GDM1 (cell line): ENCODE measurements at places on chromosomes 7 and 10.

DNA sequence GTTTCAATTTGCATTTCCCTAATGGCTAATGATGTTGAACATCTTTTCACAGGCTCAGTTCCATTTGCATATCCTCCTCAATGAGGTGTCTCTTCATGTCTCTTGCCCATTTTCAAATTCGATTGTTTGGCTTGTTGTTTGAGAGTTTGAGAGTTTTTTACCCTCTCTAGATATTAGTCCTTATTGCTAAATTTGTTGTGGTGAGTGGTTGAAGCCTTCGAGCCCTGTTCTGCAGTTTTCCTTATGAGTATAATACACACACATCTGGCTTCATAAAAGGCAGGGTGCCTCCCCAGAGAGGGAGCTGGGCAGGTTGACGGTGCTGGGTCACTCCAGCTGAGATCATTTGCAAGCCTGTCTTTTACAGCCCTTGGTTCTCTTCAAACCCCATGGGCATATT lies 65.1 kb downstream of the RGS10 start:
- DNase-seq, result no peak

- DNase-seq, result no peak
Observed at GRCh38 chr7:30437823-30438574, 40.6 kb downstream of the NOD1 start.

GRCh38 chr10:102782673-102783551 lies 39.2 kb downstream of the WBP1L start:
- no peak for DNase-seq

DNA sequence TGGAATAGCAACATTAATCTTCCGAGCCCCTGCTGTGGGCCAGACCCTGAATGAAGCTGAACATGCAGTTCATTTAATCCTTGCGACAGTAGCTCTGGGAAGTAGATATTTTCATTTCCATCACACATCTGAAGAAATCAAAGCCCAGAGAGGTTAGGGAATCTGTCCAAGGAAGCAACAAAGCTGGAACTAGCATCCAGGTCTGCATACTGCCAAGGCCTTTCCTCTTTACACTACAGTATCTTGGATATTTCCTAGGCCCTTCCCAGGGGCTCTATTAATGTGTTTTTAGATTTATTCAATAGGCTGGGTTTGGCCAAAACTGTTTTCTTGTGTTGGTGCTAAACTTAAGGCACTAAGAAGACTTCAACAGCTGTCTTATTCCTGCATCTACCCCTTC lies 48.1 kb downstream of the FAM13C start:
- no peak for DNase-seq

DNA sequence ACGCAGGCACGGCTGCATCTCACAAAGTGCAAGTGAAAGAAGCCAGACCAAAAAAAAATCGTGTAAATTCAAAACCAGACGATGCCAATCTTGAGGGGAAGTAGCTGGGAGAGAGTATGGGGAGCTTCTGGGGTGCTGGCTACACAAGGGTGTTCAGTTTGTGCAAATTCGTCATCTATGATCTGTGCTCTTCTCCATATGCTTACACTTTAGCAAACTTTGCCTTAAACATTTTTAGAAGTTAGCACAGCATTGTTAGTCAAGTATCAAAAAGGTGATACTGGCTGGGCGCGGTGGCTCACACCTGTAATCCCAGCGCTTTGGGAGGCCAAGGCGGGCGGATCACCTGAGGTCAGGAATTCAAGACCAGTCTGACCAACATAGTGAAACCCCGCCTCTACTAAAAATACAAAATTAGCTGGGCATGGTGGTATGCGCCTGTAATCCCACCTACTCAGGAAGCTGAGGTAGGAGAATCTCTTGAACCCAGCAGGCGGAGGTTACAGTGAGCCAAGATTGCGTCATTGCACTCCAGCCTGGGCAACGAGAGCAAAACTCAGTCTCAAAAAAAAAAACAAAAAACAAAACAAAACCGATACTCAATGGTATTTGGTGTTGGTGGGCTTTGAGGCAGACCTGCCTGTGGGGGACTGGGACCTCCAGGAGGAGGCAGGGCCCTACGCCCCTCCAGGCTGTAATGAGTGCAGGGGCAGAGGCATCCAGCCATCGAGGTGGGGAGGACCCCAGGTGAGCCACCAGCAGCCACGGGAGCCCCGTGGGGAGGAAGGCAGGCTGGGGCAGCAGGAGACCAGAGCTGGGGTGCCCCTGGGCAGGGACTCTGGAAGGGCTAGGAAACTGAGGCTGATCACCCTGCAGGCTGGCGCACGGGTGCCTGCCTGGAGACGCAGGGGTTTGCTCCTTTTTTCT lies 150.0 kb downstream of the PRKAG2 start:
- no peak for DNase-seq

GRCh38 chr10:92714152-92714845 lies 24.5 kb downstream of the HHEX start:
- no peak for DNase-seq

- no peak for DNase-seq
Observed at GRCh38 chr7:70544016-70544415, 587.9 kb upstream of the GALNT17 start.

DNA sequence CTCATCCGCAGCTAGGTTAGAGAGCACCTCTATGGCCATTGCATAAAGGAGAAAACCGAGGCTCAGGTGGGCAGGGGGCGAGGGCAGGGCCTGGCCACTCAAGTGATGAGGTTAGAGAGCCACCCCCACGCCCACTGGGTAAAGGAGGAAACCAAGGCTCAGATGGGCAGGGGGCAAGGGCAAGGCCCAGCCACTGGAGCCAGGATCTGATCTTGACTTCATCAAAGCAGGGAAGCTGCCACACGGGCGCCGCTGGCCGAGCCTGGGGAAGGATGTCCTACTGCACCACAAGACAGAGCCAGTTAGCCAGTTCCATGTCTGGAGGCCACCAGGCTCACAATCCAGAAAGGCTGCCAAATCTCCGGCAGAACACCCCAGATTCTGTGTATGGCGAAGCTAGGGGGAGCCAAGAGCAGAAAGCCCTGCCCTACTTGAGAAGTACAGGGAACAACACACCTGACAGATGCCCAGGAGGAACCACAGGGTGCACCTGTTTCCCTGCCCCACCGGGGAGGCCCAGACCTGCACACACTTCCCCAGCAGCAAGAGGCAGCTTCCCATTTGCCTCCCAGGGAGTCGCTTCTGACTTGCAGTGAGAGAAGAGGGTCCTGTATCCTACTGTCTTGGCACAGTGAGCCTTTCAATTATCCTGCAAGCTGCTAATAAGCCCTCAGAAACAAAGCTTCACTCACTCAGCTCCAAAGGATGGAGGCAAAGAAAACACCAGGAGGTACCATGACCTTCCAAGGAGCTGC lies 101.9 kb downstream of the TNS3 start:
- DNase-seq, result no peak

DNA sequence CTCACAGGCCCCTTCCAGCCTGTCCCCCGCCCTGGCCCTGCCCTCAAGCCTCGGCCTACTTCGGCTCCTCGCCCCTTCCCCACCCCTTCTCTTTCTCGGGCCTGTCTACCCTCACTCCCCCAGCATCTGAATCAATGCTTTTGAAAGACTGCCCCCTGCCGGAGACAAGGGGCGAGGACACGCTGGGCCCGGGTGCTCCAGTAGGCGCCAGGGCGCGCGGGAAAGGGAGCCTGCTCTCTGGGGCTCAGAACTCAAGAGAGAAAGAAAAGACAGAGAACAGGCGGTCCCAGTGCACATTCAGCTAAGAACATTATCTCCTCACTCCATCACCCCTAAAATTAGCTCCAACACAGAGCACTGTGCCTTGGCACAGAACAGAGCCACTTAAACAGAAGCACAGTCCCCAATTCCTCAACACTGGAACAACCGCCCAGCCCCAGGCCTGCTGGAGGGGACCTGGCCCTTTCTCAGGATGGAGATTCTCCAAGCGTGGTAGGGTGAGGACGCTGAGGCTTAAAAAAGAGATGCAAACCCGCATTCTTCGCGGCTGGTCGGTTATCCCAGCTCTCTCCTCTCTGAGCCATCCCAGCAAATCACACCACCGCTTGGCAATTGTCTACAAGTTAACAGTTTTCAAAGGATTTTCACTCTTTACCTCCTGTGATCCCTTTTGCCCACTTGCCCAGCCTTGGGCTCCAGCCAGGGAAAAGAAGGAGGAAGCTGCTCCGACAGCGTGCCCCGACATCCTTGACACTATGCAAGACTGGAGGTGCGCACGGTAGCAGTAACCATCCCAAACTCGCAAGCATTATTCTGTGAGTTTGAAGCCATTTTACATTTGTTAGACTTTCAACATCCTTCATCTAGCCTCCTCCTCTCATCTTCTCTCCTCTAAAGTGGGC lies 2.1 kb downstream of the GIGYF1 start:
- DNase-seq, result peak; percentile 56

DNA sequence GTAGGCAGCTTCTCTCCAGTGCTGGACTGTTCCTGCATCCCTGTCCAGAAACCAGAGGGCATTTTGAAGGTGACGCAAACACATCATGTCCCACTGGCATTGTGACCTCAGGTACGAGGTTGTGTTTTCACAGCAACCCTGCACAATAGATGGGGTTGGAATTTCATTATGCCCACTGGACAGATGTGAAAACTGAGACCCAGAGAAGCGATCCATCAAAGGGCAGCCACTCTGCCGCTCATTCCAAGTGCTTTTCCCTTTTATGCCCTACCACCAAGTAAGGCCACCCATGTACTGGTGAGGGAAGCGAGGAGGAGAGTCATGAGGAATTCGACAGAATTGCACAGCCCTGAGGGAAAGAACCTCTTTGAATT lies 63.3 kb downstream of the CALML3 start:
- no peak for DNase-seq

GRCh38 chr7:30352169-30352568 lies 67.8 kb downstream of the ZNRF2 start:
- no peak for DNase-seq

DNA sequence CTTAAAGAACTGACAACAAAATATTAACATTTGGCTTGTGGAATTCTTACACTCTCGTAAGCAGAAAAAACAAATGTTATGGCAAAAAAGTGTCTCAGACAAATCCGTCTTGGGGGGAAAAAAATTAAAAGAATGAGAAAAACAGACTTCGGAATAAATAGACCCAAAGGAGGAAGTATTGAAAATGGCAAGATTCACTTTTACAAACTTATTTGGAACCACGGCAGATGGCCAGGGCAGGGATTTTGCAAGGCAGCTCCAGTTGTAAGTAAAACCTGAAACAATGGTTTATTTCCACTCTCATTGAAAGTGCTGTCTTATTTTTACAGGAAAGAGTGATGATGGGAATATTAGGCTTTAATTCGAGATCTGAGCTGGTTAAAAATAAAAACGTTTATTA lies 1.5 kb upstream of the ZNF438 start:
- no peak for DNase-seq

GRCh38 chr10:624605-625332 lies 64.7 kb downstream of the DIP2C start:
- no peak for DNase-seq

DNA sequence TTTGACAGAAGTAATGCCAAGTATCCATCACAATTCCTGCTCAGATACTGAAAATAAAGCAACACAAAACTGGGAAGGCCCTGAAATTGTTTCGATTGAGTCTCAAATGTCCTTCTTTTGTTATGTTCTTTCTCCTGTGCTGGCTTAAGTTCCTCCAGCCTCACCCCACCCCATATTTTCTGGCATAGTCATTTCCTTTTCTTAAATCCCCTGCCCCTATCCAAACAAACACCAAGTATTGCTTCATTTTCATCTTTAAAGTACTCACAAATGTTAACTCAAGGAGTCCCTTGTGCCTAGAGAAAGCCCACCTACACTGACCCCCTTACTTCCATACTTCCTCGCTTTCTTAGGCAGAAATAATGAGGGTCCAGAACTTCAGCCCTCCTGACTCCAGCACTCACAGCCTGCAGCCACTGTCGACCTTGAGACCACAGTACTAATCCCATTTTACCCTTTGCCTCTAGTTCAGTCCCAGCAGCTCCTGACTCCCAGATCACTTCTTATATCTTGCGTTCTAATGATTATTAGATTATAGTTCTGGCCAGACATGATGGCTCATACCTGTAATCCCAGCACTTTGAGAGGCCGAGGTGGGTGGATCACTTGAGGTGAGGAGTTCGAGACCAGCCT lies 73.2 kb upstream of the ST8SIA6 start:
- peak; percentile 31 for DNase-seq

DNA sequence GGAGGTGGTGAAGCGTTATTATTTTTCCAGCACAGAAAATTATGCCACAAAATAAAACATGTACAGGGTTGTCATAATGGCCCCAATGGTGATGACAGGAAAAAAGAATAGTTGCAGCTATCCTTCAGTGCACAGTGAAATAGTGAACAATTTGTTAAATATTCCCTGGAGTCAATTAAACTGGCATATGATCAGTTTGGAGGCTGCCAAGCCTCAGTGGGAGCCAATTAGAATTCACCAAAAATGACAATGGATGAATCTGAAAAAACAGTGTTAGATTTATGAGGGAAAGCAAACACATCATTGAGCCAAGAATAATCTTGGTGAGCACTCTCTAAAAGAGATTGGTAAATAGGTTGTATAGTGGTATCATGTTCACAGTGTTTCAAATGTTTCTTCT lies 146.3 kb downstream of the OTUD1 start:
- DNase-seq, result no peak

GRCh38 chr7:45000093-45001032 lies at the start of gene CCM2:
TSS of gene CCM2 (plus strand) at chr7:45000201. CDS start at chr7:45000334, 133 bp downstream.
- DNase-seq, result no peak

DNA sequence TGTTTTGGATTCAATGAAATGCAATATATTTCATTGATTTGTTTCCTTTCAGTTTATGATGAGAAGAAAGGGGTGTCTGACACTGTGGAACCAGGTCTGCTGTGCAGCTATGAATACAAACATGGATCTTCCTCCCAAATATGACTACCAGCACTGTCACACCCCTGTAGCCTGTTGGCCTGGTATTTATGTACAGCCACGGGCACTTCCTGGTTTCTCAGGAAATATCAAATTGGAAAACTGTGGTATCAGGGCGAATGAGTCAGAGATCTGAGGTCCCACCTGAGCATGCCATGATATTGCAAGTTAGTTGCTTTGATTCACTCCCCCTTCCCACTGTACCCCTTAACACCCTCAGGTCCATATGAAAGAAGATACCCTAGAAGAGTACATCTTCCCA lies 87.8 kb downstream of the DNMBP start:
- no peak for DNase-seq

GRCh38 chr10:29603223-29603896 lies 31.4 kb downstream of the SVIL start:
- no peak for DNase-seq

DNA sequence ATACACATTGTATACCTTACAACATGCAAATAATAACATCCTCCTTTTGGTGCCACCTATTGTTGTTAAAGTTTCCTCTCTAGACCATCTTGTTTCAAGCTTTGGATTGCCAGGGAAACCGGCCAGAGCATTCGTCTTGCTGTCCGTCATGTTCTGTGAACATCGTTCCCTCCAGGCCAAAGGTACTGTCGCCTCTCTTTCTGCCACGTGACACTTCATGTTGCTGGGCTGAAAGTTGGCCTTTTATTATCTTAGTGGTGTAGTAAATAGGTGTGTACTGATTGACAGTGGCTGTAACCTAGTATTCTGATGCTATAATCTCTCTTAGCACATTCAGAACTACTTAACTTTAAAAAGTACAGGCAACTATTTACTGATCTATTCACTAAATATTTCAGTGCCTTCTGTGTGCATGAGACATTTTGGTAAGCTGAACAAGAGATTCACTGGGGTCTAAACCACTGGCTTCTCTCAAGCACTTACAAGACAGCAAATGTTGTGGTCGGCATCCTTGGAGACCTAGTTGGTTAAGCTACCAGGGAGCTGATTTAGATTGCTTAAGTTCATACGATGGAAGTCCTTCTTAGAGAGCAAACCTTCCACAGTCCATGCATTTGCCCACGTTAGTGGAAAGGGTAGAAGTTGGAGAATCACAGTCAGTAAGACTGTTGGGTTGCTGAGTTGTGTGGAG lies 52.4 kb downstream of the SHH start:
- DNase-seq, result no peak
